ENCODE measurements at places on chromosomes 12 and 14.

- peak; percentile 95 for DNase-seq
Observed at GRCh38 chr12:79634957-79635471, 55.8 kb downstream of the PAWR start.

GRCh38 chr14:69284170-69284569 lies 24.2 kb downstream of the GALNT16 start:
- DNase-seq, result no peak

- no peak for DNase-seq
Observed at GRCh38 chr12:6205144-6205539, 4.9 kb downstream of the CD9 start.

DNA sequence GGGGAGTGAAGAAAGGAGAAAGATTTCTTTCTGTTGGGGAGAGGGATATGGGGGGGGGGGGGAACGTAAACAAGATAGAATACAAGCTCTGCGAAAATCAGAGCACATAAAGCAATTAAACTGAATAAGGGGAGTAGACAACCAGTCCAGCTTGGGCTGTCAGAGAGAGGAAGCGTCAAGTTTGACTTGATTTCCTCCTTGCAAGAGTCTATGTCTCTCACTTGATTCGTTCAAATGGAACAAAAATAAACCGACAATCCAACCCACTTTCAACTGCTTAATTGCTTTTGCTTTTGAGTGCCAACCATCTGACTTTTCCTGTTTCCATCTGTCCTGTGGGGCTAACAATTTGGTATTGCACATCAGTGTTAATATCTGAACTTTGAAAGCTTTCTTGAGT lies 942 bp downstream of the SYT1 start:
- DNase-seq, result no peak

DNA sequence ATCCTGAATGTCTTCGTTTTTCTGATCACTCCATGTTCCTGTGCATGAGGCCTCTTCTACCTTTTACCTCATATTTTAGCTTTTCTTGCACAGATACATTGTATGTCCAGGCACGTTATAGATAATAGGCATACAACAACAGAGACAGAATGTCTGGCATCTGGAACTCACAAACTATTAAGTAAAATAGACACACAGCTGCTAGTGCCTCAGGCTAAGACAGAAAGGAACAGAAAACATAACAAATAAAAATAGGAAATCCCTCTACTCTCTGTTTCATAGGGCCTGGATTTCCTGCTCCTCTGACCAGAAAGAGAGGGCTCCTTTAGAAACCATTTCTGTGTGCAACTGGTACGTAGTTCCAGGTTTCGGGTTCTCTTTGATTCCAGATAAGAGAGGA lies 48.6 kb downstream of the ATXN7L3B start:
- no peak for DNase-seq

DNA sequence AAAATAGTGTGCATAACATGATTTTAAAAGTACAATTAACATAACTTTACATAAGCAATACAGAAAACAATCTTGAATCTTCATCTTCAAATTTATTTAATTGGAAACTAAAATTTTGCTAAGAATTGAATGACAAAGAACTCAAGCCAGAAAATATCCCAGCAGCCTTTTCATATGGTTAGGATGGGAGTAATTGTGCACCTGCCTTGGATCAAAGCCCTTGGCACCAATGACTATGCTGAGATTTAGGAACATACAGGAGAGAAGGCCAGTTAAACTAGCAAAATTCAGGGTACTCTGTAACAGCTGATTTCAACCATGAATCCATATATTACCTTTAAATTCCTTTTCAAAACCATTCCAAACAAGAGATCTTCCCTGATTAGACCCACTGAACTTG lies 5.8 kb downstream of the KERA start:
- DNase-seq, result no peak

GRCh38 chr12:94987076-94987669 lies 16.3 kb downstream of the NDUFA12 start:
- no peak for DNase-seq

GRCh38 chr12:124661341-124661740 lies 93.9 kb upstream of the NCOR2 start:
- DNase-seq, result no peak

GRCh38 chr12:109772622-109773321 lies 59.1 kb downstream of the FAM222A start:
- DNase-seq, result no peak

GRCh38 chr12:94415066-94415465 lies 44.6 kb downstream of the CEP83 start:
- no peak for DNase-seq

- no peak for DNase-seq
Observed at GRCh38 chr12:40662366-40662765, 29.9 kb upstream of the CNTN1 start.

DNA sequence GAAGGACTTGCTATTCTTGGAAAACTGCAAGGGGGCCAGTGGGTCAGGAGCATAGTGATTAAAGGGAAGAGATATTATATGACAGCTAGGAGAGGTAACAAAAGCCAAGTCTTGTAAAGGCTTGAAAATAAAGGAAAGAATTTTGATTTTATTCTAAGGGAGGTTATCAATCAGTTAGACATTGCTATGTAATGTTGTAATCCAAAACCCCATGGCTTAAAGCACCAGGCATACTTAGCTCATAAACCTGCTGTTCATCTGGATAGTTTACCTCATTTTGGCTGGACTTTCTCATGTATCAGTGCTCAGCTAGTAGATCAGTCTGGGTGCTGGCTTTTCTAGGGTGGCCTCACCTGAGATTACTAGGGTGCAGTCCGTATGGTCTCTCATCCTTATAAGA lies 680.9 kb upstream of the LMO3 start:
- no peak for DNase-seq

GRCh38 chr14:39576736-39577135 lies 144.5 kb upstream of the FBXO33 start:
- DNase-seq, result no peak

DNA sequence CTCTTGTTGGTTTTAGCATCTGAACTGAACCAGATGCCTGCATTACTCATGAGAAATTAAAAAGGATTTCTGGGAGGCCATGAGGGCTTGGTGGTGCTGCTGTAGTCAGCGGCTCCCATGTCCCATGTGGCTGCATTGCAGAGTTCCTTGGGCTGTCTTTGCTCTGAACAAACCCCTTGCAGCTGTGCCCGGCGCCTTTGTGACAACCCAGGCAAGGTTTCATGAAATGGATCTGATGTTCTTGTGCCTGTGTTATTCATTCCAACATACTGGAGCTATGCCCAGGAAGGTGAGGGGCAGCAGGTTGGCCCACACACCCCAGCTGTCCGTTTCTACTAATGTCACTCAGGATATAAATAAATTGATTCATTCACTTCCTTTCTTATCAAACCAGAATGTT lies 40.8 kb downstream of the TGFB3 start:
- peak; percentile 8 for DNase-seq

DNA sequence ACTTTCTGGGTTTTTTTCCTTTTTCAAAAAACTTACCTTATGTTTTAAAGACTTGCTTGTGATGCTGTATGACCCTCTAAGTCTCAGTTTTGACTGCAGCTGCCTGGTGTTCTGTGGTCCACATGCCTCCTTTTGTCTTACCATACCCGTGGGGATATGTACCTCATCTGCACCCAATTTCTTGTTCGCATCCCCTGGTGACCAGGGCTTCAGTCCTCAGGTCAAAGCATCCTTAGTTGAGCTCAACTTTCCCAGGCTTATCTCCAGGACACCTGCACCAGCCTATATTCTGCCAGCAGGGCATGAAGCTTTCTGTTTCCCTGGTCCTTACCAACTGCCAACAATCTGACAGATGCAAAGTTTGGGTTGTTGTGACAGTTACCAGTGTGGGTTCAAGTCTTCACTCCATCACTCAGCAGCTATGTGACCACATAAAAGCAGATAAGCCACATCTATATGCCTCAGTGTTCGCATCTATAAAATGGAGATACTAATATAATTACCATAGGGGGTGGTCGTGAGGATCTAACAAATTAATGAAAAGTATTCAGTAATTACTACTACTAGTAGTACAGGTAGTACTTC lies 94.0 kb downstream of the NTF3 start:
- DNase-seq, result no peak

GRCh38 chr12:93913845-93914244 lies 234.5 kb upstream of the PLXNC1 start:
- DNase-seq, result peak; percentile 91

- no peak for DNase-seq
Observed at GRCh38 chr12:73892201-73892600, 645.4 kb upstream of the ATXN7L3B start.

DNA sequence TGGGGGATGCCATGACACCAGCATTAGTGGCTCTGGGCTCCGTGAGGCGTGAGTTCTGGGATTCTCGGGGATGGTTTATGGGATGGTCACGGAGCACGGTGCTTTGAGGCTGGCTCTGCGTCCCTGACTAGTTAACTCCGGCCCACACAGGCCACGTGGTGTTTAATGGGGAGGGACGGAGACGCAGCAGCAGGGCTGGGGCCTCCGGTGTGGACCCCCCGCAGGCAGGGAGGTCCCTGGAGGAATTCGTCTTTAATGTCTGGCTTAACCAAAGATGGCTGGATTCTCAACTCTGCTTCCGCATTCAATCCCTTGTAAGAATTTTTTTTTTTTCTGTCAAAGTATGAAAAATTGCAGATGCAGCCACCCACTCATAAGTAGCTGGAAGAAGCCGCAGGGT lies 86.4 kb upstream of the RFLNA start:
- DNase-seq, result no peak

- peak; percentile 36 for DNase-seq
Observed at GRCh38 chr14:22613106-22613695, 15.1 kb downstream of the ABHD4 start.

All from AG10803 (cell line).